ENCODE measurements at places on chromosomes 5 and 9. TPM values are rescaled to one million over a fixed set of nuclear protein-coding genes. Genes with fewer than 3 reads are reported as not detected.

The HK3 gene
- polyA plus RNA-seq: not detected

The CATSPER3 gene
- not detected for polyA plus RNA-seq

The LOX gene
- not detected for polyA plus RNA-seq

The IGIP gene
- polyA plus RNA-seq: 0.36 TPM

The ABCA2 gene
- polyA plus RNA-seq: 3.9 TPM

The UBE2QL1 gene
- polyA plus RNA-seq: not detected

The DOK3 gene
- polyA plus RNA-seq: 154 TPM

The SLC25A2 gene
- not detected for polyA plus RNA-seq

The MAMDC4 gene
- polyA plus RNA-seq: 0.11 TPM

The MYMK gene
- polyA plus RNA-seq: not detected

The IL9 gene
- not detected for polyA plus RNA-seq

The SGCD gene
- polyA plus RNA-seq: not detected

The C1QTNF2 gene
- not detected for polyA plus RNA-seq

The PCDHGA6 gene
- 0.08 TPM for polyA plus RNA-seq

The HDHD3 gene
- 48.0 TPM for polyA plus RNA-seq

The SAPCD2 gene
- 0.38 TPM for polyA plus RNA-seq

The CARTPT gene
- polyA plus RNA-seq: not detected

The RASEF gene
- polyA plus RNA-seq: not detected

The ENTPD2 gene
- not detected for polyA plus RNA-seq

The NIPAL4 gene
- 2.2 TPM for polyA plus RNA-seq

The ARHGEF39 gene
- 0.64 TPM for polyA plus RNA-seq

The TLR4 gene
- 2.2 TPM for polyA plus RNA-seq

The PKD2L2 gene
- 0.46 TPM for polyA plus RNA-seq

The PLPPR1 gene
- polyA plus RNA-seq: not detected

The EPB41L4B gene
- not detected for polyA plus RNA-seq

The GPR150 gene
- polyA plus RNA-seq: 0.66 TPM

The PDZD2 gene
- polyA plus RNA-seq: 0.16 TPM

The CDKN2B gene
- 0.23 TPM for polyA plus RNA-seq

The SMIM33 gene
- polyA plus RNA-seq: not detected

The PCDH12 gene
- polyA plus RNA-seq: 0.29 TPM

The TUBB4B gene
- polyA plus RNA-seq: 88.4 TPM

The SPINK6 gene
- not detected for polyA plus RNA-seq

The IFNA21 gene
- polyA plus RNA-seq: not detected

The NFIL3 gene
- 3.1 TPM for polyA plus RNA-seq

The FCN1 gene
- 9.5 TPM for polyA plus RNA-seq

The RIGI gene
- polyA plus RNA-seq: 16.9 TPM

The ASPN gene
- polyA plus RNA-seq: not detected

The ITK gene
- polyA plus RNA-seq: 5.6 TPM

The ZFP37 gene
- 2.5 TPM for polyA plus RNA-seq

The PROP1 gene
- not detected for polyA plus RNA-seq

The RORB gene
- not detected for polyA plus RNA-seq

The ECM2 gene
- polyA plus RNA-seq: not detected

The IFNA13 gene
- polyA plus RNA-seq: not detected

The ACTBL2 gene
- not detected for polyA plus RNA-seq

The FUBP3 gene
- 29.3 TPM for polyA plus RNA-seq

The B4GALT1 gene
- polyA plus RNA-seq: 55.1 TPM

The TGFBI gene
- polyA plus RNA-seq: 7.1 TPM

The C9orf153 gene
- 0.14 TPM for polyA plus RNA-seq

The CYSRT1 gene
- polyA plus RNA-seq: not detected

The COL15A1 gene
- polyA plus RNA-seq: 0.08 TPM

The OCLN gene
- 0.09 TPM for polyA plus RNA-seq
